Uterus (tissue), 4 donors: ENCODE measurements at places on chromosomes 16 and 17.
A peak's percentile ranks its signal among the peaks of the same experiment; 100 is the strongest.

DNA sequence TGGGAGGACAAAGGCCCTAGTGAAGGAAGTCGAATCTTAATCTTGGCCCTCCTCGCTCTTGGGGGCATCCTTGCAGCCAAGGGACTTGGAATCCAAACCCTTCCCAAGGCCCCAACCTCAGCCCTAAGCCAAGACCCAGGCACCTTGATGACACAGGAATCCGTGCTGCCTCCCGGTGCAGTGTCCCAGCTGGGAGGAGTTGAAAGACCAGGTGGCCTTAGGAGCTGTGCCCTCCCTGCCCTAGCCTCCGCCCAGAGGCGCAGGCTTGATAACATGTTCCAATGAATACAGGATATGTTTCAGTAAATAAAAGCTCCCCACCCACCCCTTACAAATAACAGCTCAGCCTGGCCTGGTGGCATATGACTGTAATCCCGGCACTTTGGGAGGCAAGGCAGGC is at the start of gene CHST5:
Gene CHST5, minus strand, starts transcription at position 208 of the 400 bp plus-strand sequence. CDS start 5,724 bp downstream, outside the sequence.
- DNase-seq = no peak

- DNase-seq = no peak
Measured at GRCh38 chr17:72759301-72759700, 333.2 kb downstream of the SLC39A11 start.

- no peak for DNase-seq
Measured at GRCh38 chr16:78593352-78593751, 493.9 kb downstream of the WWOX start.

GRCh38 chr16:68972720-68973119 is 129.4 kb downstream of the TANGO6 start:
- no peak for DNase-seq

GRCh38 chr17:17387498-17388362 is 84.6 kb downstream of the NT5M start:
- DNase-seq = no peak

DNA sequence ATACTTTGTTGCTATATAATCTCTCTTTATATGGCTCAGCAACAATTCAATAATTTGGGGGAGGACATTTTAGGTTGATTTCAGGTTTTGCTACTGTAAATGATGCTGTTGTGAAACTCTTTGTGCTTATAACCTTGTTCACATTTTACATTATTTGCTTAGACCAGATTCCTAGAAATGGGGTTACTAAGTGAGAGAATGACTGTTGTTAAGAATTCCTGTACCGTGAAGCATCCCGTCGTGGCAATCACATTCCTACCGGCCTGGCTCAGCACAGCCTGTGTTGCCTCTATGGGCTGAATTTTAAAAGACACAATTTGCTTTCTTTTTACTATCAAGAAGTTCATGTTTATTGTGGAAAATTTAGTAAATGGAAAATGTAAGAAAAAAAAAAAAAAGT is 31.4 kb downstream of the B9D1 start:
- DNase-seq = no peak

GRCh38 chr17:14330492-14330962 is 29.6 kb downstream of the HS3ST3B1 start:
- DNase-seq = no peak

- DNase-seq = peak; percentile 61
Measured at GRCh38 chr17:15649861-15650421, 30.4 kb upstream of the FBXW10B start.

GRCh38 chr16:57884655-57885133 is 82.4 kb upstream of the KIFC3 start:
- no peak for DNase-seq

GRCh38 chr17:33892717-33893591 is 362.1 kb upstream of the CCL2 start:
- no peak for DNase-seq

DNA sequence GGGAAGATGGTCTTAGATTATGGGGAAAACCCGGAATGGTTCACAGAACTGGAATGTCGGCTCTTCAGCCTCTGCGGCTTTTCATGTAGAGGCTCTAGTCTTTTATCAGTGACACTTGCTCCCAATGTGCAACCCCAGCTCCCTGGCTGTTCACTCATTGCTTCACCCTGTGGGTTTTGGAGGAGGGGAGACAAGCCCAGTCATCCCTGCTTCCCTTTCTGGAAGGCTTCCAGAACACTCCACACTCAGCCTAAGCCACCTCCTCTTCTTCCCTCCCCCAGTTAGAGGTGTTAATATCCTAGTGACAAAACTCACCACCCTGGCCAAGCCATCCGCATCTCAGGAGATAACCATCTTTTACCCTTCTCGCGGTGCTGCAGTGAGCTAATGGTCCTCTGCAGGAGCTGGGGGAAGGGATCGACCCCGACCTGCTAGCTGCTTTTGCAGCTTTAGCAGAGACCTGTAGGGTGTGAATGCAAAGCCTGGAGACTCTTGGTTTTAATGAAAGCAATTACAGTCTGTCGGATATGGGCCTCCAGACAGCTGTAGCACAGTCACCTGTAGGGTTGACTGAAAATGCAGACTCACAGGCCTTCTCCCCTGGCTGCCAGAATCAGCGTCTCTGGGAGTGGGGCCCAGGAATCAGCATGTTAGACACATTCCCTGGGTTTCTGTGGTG is 24.3 kb upstream of the LASP1NB start:
- DNase-seq = peak; percentile 69

DNA sequence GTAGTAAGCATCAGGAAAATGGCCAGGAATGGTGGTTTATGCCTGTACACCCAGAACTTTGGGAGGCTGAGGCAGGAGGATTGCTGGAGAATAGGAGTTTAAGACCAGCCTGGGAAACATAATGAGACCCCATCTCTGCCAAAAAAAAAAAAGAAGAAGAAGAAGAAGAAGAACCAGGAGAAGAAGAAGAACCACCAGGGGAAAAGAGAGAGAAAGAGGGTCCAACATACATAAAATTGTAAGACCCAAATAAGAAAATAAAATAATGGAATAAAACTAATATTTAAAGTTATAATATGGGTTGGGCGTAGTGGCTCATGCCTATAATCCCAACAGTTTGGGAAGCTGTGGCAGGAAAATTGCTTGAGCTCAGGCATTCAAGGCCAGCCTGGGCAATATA is 408.4 kb downstream of the ZFHX3 start:
- DNase-seq = no peak
